ENCODE measurements at places on chromosomes 5 and 9.

- H3K36me3 ChIP-seq = no peaks in the 10 kb centered on the region
- H3K27me3 ChIP-seq = no peaks in the 10 kb centered on the region
- no peak overlapping the region for H3K27ac ChIP-seq
- peak; percentile 22 for DNase-seq
- H3K4me1 ChIP-seq = no peaks in the 10 kb centered on the region
Observed at GRCh38 chr9:2765250-2765880, 48.1 kb downstream of the KCNV2 start.

DNA sequence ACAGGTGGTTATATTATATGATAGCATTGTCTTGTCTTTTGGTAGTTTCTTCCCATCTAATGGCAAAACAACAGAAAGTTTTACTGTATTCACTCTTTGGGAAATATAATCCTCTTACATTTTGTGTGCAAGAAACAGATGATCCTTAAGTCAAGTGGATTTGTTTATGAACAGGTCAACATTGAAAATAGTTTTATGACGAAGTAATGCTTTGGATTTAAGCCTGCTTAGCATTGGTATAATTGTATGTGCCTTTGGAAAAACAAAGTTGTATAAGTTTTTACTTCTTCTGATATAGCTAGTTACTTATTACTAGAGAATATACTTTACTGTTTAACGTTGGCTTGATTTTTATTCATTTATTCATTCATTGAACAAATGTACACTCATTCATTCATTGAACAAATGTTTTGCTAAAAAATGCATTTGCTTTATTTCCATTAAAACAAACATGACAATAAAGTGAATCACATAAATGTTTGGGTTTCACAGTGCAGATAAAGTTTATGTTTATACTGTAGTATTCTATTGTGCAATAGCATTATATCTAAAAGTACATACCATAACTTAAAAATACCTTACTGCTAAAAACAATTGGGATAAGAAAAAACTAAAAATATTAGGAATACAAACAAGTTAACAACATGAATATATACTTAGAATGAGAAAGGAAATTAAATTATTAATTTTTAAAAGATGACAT, 12.3 kb downstream of the SGCD start:
- H3K27ac ChIP-seq = no peak overlapping the region
- no peak overlapping the region for H3K4me3 ChIP-seq
- no peak for DNase-seq
- no peaks in the 10 kb centered on the region for H3K36me3 ChIP-seq
- no peaks in the 10 kb centered on the region for H3K4me1 ChIP-seq

GRCh38 chr9:74498621-74499095, 1.5 kb downstream of the RORB start:
- H3K36me3 ChIP-seq = no peaks in the 10 kb centered on the region
- H3K27me3 ChIP-seq = peaks cover 43% of the 10 kb centered on the region
- no peak overlapping the region for H3K27ac ChIP-seq

- H3K27ac ChIP-seq = no peak overlapping the region
- no peak for DNase-seq
- peaks cover 2% of the 10 kb centered on the region for H3K4me1 ChIP-seq
- H3K27me3 ChIP-seq = peaks cover 22% of the 10 kb centered on the region
Observed at GRCh38 chr9:126521976-126522590, 91.6 kb upstream of the LMX1B start.

DNA sequence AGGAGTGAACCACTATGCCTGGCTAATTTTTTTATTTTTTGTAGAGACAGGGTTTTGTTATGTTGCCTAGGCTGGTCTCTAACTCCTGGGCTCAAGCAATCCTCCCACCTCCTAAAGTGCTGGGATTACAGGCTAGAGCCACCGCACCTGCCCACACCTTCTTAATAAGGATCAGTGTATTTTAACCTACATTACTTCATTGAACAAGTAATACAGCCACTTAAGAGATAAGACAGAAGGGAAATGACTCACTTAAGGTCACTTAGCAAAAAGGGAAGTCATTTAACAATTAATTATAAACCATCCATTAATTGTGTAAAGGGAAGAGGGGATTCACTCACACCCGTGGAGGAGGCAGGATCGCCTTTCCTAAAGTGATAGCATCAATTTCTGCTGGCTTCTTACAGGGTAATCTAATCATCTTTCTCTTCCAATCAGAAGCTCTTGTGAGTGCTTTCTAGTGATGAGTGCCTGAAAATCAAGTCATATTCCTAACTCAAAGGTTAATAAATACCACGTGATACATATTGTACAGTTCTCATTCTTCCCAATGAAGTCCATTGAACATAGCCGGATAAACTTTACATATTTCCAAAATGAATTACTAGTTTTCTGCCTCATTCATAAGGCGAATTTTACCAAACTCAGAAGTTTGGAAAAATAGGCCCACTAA, 3.5 kb downstream of the FBXW11 start:
- no peak overlapping the region for H3K4me3 ChIP-seq
- peaks cover 4% of the 10 kb centered on the region for H3K4me1 ChIP-seq
- H3K27ac ChIP-seq = no peak overlapping the region
- DNase-seq = no peak
- no peaks in the 10 kb centered on the region for H3K27me3 ChIP-seq

DNA sequence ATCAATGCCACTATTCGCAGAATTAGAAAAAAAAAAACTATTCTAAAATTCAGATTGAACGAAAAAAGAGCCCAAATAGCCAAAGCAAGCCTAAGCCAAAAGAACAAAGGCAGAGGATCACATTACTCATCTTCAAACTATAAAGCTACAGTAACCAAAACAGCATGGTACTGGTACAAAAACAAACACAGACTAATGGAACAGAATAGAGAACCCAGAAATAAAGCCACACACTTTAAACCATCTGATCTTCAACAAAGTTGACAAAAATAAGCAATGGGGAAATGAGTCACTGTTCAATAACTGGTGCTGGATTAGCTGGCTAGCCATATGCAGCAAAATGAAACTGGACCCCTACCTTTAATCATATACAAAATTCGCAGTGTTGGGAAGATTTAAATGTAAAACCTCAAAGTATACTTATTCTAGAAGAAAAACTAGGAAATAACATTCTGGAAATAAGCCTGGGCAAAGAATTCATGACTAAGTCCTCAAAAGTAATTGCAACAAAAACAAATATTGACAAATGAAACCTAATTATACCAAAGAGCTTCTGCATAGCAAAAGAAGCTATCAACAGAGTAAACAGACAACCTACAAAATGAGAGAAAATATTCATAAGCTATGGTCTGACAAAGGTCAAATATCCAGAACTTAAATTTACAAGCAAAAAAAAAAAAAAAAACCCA, 153.7 kb downstream of the NDUFS4 start:
- H3K27me3 ChIP-seq = no peaks in the 10 kb centered on the region
- H3K4me1 ChIP-seq = no peaks in the 10 kb centered on the region
- no peak overlapping the region for H3K4me3 ChIP-seq
- H3K27ac ChIP-seq = no peak overlapping the region
- DNase-seq = no peak
- no peaks in the 10 kb centered on the region for H3K36me3 ChIP-seq

- H3K4me1 ChIP-seq = peaks cover 5% of the 10 kb centered on the region
- no peak overlapping the region for H3K4me3 ChIP-seq
- no peak for DNase-seq
- no peak overlapping the region for H3K27ac ChIP-seq
Observed at GRCh38 chr9:112777914-112778313, 27.4 kb downstream of the SNX30 start.

DNA sequence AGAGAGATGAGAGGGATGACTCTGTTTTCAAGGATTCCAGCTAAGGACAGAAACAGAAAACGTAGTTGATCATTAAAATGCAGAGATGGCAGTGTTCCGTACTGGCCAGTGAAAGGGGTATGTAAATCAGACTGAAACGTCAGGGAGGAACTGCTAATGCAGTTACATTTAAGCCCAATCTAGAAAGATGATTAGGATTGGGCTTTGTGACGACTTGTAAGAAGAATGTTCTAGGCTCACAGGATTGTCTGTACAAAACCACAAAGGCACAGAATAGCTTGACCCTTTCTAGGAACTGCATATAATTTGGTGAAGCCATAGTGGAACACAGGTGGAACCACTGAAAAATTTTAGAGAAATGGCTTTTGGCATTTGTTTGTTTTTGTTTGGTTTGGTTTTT, 55.6 kb upstream of the TESK1 start:
- no peak overlapping the region for H3K4me3 ChIP-seq
- H3K27me3 ChIP-seq = no peaks in the 10 kb centered on the region
- H3K27ac ChIP-seq = no peak overlapping the region
- DNase-seq = no peak
- peaks cover 25% of the 10 kb centered on the region for H3K4me1 ChIP-seq
- peaks cover 10% of the 10 kb centered on the region for H3K36me3 ChIP-seq

- H3K4me1 ChIP-seq = no peaks in the 10 kb centered on the region
- H3K36me3 ChIP-seq = no peaks in the 10 kb centered on the region
- H3K27ac ChIP-seq = no peak overlapping the region
- DNase-seq = peak; percentile 36
- H3K27me3 ChIP-seq = no peaks in the 10 kb centered on the region
- no peak overlapping the region for H3K4me3 ChIP-seq
Observed at GRCh38 chr9:89613912-89614892, 9.4 kb downstream of the GADD45G start.

DNA sequence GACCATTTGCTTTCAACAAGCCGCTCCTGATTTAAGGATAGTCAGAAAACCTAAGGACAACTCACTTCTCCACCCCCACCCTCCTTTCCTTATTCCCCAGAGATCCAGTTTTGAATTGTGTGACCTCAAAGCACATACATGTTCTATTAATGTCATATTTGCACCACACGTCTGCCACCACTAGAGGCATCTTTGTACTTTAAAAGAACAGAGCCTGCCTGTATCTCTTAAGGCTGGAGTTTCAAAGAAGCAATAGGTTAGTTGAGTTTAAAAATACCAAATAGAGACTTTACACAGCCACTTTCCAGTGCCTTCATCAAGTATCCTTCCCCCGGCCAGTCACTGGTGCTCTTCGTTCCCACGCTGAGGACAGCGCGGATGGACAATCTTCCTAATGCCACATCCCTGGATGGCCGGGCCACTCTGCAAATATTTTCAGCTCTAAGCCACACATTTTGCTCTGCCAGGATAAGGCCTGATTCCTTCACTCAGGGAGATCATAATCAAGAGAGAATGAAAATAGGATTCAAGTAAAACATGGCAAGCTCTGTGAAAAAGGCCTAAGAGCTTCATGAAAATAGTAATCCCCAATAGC, 146.3 kb downstream of the SNCAIP start:
- no peaks in the 10 kb centered on the region for H3K36me3 ChIP-seq
- no peak for DNase-seq
- H3K4me3 ChIP-seq = no peak overlapping the region
- no peaks in the 10 kb centered on the region for H3K27me3 ChIP-seq
- H3K27ac ChIP-seq = no peak overlapping the region
- no peaks in the 10 kb centered on the region for H3K4me1 ChIP-seq

DNA sequence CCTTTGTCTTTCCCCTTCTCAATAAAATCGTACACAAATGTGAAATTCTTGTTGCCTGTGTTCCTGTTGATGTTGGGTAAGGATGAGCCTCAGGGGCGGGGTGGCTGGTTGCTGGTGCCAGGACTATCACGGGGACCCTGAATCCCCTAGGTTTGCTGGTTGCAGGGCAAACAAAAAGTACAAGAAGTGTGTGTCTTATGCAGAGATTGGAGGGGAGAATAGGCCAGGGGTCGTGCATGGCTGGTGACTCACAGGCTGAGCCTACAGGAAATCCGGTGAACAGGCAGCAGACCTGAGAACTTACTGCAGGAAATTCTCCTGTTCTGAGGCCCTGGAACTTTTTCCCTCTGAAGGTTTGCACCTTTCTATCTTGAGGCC, 5.5 kb downstream of the ANXA2R start:
- H3K4me1 ChIP-seq = peaks cover 4% of the 10 kb centered on the region
- H3K27ac ChIP-seq = no peak overlapping the region
- peaks cover 61% of the 10 kb centered on the region for H3K27me3 ChIP-seq
- H3K4me3 ChIP-seq = no peak overlapping the region
- DNase-seq = no peak

GRCh38 chr9:121807823-121808278, 156.4 kb downstream of the DAB2IP start:
- H3K36me3 ChIP-seq = no peaks in the 10 kb centered on the region
- H3K27ac ChIP-seq = no peak overlapping the region
- no peaks in the 10 kb centered on the region for H3K27me3 ChIP-seq
- H3K4me3 ChIP-seq = no peak overlapping the region
- DNase-seq = no peak

DNA sequence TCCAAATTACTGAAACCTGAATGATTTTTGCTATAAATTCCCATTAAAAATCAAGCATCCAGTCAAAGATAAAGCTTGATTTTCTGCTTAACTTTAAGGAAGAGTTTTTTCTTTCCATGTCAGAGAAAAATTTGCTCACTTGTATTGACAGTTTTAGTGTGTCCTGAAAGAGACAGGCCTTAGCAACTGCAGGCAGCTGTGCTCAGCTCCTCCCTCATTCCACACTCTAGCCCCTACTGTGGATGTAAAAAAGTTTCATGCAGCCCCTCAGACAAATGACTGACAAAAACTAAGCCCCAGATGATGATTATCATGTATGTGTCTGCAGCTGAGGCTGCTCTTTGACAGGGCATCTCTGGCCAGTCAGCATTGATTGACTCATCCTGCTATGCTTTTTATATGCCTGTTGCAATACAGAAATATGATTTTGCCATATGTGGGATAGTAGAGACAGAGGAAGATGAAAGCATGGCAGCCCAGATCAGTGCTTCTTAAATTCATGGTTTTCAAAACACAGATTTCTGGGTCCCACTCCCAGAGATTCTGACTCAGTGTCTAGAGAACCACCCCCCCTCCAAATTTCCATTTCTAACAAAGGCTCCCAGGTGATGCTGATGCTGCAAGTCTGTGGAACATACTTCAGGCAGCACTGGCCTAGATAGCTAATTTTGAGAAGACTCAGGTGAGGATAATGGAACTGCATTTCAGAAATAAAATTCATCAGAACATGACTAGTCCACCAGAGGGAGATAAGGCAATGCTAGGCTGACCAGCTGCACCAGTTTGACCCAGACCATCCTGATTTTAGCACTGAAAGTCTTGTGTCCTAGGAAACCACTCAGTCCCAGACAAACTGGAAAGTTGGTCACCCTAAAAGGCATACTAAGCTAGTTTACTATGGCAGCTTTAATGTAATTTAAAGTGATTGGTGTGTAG, 298.7 kb upstream of the KCNN2 start:
- H3K27ac ChIP-seq = no peak overlapping the region
- peak; percentile 10 for DNase-seq

GRCh38 chr5:55530669-55531068, 4.1 kb downstream of the PLPP1 start:
- DNase-seq = no peak
- no peaks in the 10 kb centered on the region for H3K27me3 ChIP-seq
- H3K4me1 ChIP-seq = peaks cover 4% of the 10 kb centered on the region
- no peaks in the 10 kb centered on the region for H3K36me3 ChIP-seq
- peak overlapping the region; percentile 11 for H3K4me3 ChIP-seq
- peak overlapping the region; percentile 49 for H3K27ac ChIP-seq

DNA sequence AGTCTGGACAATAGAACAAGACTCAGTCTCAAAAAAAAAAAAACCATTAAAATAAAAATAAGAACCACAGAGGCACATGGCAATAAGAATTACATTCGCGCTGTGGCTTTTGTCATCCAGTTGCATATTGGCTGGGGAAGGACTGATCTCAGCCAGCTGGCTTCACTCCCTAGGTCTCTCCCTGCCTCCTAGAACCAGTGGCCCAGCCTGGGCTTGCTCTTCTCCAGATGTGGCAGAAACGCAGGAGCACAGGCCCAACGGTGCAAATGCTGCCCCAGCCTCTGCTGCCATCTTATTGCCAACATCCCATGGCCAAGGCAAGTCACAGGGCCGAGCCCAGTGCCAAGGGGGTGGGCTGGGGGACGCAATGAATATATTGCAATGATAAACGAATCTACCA, 37.0 kb downstream of the NKX2-5 start:
- H3K4me1 ChIP-seq = no peaks in the 10 kb centered on the region
- no peak overlapping the region for H3K4me3 ChIP-seq
- H3K27ac ChIP-seq = no peak overlapping the region
- H3K36me3 ChIP-seq = no peaks in the 10 kb centered on the region
- no peak for DNase-seq
- no peaks in the 10 kb centered on the region for H3K27me3 ChIP-seq

Measured in kidney (tissue), 22 donors.